Ovary (tissue), 10 donors: ENCODE measurements at places on chromosomes 1 and 21. TPM values are rescaled to one million over a fixed set of nuclear protein-coding genes. Genes with fewer than 3 reads are reported as not detected.

The RAB3B gene
- total RNA-seq, result 8.2 TPM

GRCh38 chr1:243255791-243256512, at the start of gene SDCCAG8:
Gene SDCCAG8, plus strand, starts transcription at chr1:243256041. Its CDS starts 133 bp downstream, at chr1:243256174.
- no peaks in the 10 kb centered on the region for H3K36me3 ChIP-seq
- peaks cover 2% of the 10 kb centered on the region for H3K4me1 ChIP-seq
- no peaks in the 10 kb centered on the region for H3K27me3 ChIP-seq
- H3K4me3 ChIP-seq, result peak within 1 kb of the TSS; percentile 66

GRCh38 chr21:34900376-34900775, 148.7 kb downstream of the RUNX1 start:
- H3K36me3 ChIP-seq, result no peaks in the 10 kb centered on the region
- no peaks in the 10 kb centered on the region for H3K27me3 ChIP-seq
- H3K27ac ChIP-seq, result no peak overlapping the region
- no peak overlapping the region for H3K4me3 ChIP-seq

The SYCP1 gene
- total RNA-seq, result not detected

The TSPEAR gene
- total RNA-seq, result 0.27 TPM

DNA sequence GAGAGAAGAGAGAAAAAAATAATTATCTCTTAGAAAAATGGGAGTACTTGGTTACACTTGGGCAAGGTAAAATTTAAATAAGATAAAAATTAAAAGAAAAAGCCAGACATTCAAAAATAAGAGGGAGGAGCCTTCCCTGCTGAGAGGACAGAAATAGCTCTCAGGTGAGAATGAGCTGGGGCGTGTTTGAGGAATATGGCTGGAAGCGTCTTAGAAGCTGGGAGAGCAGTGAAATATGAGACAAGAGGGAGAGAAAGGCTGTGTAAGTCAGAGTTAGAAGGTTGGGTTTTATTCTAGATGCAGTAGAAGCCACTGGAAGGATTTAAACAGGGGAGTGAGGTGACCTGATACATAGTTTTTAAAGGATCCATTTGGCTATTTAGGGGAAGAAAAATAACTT, 154.2 kb upstream of the L1TD1 start:
- no peak for DNase-seq
- H3K4me1 ChIP-seq, result peaks cover 2% of the 10 kb centered on the region
- H3K36me3 ChIP-seq, result no peaks in the 10 kb centered on the region
- no peak overlapping the region for H3K27ac ChIP-seq
- H3K4me3 ChIP-seq, result no peak overlapping the region

DNA sequence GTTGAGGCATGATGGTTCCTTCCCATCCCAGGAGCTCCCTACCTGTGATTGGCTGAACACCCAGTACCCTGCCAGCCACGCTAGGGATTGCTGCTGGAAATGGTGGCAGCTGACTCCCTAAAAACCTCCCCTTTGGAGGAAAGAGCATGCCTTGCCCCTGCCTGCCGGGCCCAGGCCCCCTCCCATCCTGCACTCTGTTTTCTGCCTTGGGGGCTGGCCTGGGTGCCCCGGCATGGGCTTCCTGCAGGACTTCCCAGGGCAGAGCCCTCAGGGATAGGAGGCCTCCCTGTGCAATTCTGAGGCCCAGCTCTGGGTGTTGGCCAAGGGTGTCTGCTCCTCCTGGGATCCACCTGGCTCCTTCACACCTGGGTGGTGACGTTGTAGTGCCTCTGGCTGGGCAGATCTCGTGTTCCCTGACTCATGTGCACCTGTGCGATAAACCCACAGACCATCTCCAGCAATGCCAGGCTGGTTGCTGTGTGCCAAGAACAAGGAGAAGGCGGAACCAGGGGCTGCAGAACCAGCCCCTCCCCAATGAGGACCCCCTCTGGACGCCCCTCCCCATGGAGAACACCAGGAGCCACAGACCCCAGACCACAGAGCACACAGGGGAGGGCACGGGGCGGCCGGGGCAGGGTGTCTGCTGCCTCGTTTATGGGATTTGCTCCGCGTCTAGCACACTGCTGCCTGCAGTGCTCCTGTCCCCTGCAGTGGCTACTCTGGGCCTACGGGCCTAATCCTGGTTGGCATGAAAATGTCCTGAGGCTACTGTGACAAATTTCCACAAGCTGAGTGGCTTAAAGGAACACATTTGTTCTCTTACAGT, 13.6 kb downstream of the CSTB start:
- DNase-seq, result no peak
- no peaks in the 10 kb centered on the region for H3K36me3 ChIP-seq
- no peaks in the 10 kb centered on the region for H3K27me3 ChIP-seq
- no peak overlapping the region for H3K27ac ChIP-seq
- H3K4me1 ChIP-seq, result peaks cover 12% of the 10 kb centered on the region
- no peak overlapping the region for H3K4me3 ChIP-seq

The RNASEL gene
- total RNA-seq, result 9.2 TPM

The KRTAP20-3 gene
- total RNA-seq, result not detected

DNA sequence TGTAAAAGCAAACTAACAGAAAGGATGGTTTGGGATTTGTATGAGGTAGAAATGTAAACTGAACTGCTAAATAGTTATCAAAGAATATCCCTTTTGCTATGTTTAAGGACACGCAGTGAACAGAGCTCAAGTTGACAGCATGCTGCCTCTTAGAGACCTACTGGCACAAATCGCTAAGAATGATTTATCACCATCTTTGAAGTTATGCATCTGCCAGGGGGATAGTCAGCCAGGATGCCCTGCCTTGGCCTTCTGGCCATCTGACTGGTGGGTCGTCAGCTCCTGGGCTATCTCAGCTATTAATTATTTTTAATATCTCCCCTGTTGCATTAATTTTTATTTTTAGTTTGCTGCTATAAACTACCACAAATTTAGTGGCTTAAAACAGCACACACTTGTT, 334.8 kb upstream of the KAZN start:
- H3K4me3 ChIP-seq, result no peak overlapping the region
- no peaks in the 10 kb centered on the region for H3K27me3 ChIP-seq
- no peak overlapping the region for H3K27ac ChIP-seq
- H3K4me1 ChIP-seq, result peaks cover 4% of the 10 kb centered on the region

GRCh38 chr1:61754545-61754944, 12.3 kb downstream of the PATJ start:
- no peak for DNase-seq
- H3K4me1 ChIP-seq, result peaks cover 3% of the 10 kb centered on the region
- no peaks in the 10 kb centered on the region for H3K36me3 ChIP-seq
- no peaks in the 10 kb centered on the region for H3K27me3 ChIP-seq
- no peak overlapping the region for H3K4me3 ChIP-seq
- H3K27ac ChIP-seq, result no peak overlapping the region

The RHOU gene
- total RNA-seq, result 67.4 TPM

The ADCY10 gene
- not detected for total RNA-seq

The MAB21L3 gene
- not detected for total RNA-seq

- no peaks in the 10 kb centered on the region for H3K27me3 ChIP-seq
- H3K36me3 ChIP-seq, result no peaks in the 10 kb centered on the region
- peaks cover 11% of the 10 kb centered on the region for H3K4me1 ChIP-seq
- peak overlapping the region; percentile 61 for H3K4me3 ChIP-seq
These were observed 2.5 kb downstream of the EPHA2 start for GRCh38 chr1:16153096-16153998.

- H3K27ac ChIP-seq, result no peak overlapping the region
- peak; percentile 5 for DNase-seq
- no peaks in the 10 kb centered on the region for H3K27me3 ChIP-seq
- H3K36me3 ChIP-seq, result no peaks in the 10 kb centered on the region
These were observed 38.0 kb downstream of the WDR4 start for GRCh38 chr21:42841156-42841915.
